ENCODE measurements at places on chromosomes 5 and 9. TPM values are rescaled to one million over a fixed set of nuclear protein-coding genes. Genes with fewer than 3 reads are reported as not detected.

GRCh38 chr9:69824499-69825252, 4.1 kb downstream of the CFAP95 start:
- DNase-seq: no peak

The PKN3 gene
- 4.1 TPM for total RNA-seq

GRCh38 chr9:115264313-115264712, 146.4 kb upstream of the TNC start:
- DNase-seq: no peak

GRCh38 chr5:137888863-137889759, at the start of gene PKD2L2:
Gene PKD2L2, plus strand, starts transcription at chr5:137889457. Its CDS starts 35 bp downstream, at chr5:137889492.
- peak; percentile 43 for DNase-seq

The CATSPER3 gene
- total RNA-seq: not detected

DNA sequence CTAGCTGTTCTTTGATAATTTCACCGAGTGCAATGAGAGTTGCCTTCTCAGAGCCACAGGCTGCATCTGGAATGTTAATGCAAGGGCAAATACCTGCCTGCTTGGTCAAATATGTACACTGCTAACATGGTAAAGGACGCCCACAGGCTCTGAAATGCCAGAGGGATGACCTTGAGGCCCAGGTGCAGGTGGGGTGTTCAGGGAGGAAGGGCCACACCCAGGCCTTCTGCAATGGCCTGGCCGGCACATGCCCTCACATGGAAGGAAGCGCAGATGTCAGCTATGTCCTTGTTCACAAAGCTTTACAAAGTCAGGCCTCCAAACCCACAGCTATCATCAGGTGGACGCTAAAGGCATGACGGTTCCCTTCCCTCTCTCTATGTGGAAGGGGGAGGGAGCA, 48.6 kb downstream of the HRH2 start:
- no peak for DNase-seq

GRCh38 chr5:415928-416635, 26.9 kb upstream of the EXOC3 start:
- DNase-seq: no peak

DNA sequence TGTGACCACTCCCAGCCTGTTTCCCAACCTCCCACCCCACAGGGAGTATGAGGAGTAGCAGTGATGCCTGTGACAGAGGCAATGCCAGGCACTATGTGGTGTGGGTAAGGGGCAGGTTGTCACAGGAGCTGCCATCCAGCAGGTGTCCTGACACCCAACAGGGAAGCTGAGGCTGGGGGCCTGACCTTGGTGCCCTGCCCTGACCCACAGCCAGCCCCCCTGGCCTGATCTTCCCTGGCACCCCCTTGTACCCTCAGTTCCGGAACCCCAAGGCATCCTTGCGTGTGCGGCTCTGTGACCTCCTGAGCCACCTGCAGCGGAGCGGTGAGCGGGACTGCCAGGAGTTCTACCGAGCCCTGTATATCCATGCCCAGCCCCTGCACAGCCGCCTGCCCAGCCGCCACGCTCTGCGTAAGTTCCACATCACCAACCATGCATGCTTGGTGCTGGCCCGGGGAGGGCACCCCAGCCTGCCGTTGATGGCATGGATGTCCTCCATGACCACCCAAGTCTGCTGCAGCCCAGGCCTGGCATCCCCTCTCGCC, 14.4 kb downstream of the CARD19 start:
- no peak for DNase-seq

DNA sequence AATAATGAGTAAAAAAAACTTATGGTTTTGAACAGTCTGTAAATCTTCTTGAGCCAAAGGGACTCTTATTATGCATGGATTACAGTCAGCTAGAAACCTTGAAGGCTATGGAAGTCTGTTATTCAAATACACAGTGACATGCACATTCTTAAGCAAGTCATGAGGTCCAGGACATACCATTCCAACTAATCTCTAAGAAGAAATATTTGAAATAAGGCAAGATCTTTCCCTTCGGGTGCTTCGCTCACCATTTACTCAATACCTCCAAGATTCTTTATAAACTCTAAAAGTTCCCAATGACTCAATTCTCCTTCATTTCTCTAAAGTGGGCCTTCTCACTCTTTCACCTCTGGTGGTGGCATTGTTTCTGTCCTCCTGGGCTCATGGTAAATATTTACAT, 811.0 kb downstream of the NR2F1-AS1 start:
- peak; percentile 65 for DNase-seq

GRCh38 chr5:173840111-173840983, 47.8 kb upstream of the CPEB4 start:
- no peak for DNase-seq

- DNase-seq: no peak
Observed at GRCh38 chr9:98850851-98851729, 43.6 kb downstream of the GALNT12 start.

- no peak for DNase-seq
Observed at GRCh38 chr9:136700304-136700703, 12.1 kb upstream of the DIPK1B start.

GRCh38 chr9:96884443-96884842, 30.1 kb upstream of the ZNF782 start:
- peak; percentile 74 for DNase-seq

All from HFFc6 (cell line).